ENCODE measurements at places on chromosomes 5 and 9.

- DNase-seq, result no peak
Observed at GRCh38 chr5:135072387-135073281, 38.6 kb upstream of the PITX1 start.

GRCh38 chr9:93095205-93096130 is 549 bp upstream of the CARD19 start:
- DNase-seq, result peak; percentile 99

DNA sequence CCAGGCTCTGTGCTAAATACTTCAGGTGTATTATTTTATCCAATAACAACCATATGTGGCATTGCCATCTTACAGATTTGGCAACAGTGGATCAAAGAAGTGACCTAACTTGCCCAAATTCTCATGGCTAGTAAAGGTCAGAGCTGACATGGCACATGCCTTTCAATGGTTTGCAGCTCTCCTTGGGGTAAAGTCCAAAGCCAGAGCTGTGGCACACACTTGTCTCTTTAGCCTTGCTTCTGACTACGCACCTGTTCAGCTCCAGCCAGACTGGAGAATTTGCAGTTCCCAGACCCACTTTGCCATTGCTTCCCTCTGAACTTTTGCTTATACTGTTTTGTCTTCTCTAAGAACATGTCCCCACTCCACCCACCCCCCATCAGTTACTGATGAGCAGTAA is 5.9 kb downstream of the SLC35A4 start:
- no peak for DNase-seq

DNA sequence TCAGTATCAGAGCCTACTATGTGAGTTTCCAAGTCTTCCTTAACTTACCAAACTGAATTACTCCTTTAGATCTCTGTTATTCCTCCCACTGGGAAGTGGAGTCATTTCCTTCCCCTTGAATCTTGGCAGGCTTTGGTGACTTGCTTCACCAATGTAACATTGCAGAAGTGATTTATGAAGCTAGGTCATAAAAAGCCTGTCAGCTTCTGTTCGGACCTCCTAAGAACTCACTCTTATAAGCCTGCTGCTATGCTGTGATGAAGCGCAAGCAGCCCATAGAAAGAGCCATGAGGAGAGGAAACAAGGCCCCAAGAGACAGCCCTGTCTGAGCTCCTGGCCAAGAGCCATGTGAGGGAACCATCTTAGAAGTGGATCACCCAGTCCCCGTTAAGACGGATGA is 14.2 kb upstream of the FOXB2 start:
- DNase-seq, result no peak

DNA sequence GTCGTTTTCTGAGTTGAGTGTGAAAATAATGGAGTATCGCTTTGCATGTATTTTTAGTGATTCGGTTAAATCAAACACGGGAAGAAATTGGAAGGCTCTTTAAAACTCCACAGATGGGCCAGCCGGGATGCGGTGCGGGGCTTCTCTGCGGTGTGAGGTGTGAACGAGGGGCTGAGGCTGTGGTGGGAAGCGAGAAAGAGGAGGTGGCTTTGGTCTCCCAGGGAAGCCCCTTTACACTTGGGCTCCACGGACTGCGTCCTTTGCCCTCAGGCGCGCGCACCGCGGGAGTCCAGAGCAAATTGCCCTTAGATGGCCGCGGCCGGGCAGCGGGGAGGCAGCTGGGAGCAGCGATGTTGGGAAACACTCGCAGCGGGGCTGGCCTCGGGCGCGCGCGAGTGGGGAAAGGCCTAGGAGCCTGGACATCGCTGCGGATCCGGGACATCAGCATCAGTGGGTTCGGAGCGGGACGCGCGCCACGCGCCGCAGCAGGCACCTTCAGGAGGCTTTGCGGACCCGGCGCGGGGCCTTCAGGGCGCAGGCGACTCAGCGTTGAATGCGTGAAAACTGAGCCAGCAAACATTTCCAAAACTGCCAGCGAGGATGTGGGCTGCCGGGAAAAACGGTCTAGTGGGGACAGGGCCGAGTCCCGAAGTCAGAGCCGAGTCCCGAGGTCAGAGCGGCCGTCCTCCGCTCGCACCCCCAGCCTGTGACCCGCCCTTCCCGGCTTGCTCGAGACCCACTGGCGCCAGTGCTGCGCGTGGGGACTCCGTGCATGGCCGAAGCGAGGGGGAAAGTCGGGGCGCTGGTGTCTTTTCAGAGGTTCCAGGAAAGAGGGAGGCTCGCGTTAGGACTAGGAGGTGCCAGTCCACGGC is 6.5 kb downstream of the IRX1 start:
- no peak for DNase-seq

DNA sequence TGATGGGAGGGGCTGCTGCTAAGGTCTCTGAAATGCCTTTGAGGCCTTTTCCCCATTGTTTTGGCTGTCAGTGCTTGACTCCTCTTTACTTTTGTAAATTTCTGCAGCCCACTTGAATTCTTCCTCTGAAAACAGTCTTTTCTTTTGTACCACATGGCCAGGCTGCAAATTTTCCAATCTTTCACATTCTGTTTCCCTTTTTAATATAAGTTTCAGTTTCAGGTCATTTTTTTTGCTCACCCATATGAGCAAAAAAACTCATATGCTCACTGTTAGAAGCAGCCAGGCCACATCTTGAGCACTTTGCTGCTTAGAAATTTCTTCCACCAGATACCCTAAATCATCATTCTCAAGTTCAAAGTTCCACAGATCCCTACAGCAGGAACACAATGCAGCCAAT is 234.6 kb upstream of the ADRA1B start:
- no peak for DNase-seq

GRCh38 chr5:85823462-85824426 is 794.0 kb upstream of the COX7C start:
- no peak for DNase-seq

DNA sequence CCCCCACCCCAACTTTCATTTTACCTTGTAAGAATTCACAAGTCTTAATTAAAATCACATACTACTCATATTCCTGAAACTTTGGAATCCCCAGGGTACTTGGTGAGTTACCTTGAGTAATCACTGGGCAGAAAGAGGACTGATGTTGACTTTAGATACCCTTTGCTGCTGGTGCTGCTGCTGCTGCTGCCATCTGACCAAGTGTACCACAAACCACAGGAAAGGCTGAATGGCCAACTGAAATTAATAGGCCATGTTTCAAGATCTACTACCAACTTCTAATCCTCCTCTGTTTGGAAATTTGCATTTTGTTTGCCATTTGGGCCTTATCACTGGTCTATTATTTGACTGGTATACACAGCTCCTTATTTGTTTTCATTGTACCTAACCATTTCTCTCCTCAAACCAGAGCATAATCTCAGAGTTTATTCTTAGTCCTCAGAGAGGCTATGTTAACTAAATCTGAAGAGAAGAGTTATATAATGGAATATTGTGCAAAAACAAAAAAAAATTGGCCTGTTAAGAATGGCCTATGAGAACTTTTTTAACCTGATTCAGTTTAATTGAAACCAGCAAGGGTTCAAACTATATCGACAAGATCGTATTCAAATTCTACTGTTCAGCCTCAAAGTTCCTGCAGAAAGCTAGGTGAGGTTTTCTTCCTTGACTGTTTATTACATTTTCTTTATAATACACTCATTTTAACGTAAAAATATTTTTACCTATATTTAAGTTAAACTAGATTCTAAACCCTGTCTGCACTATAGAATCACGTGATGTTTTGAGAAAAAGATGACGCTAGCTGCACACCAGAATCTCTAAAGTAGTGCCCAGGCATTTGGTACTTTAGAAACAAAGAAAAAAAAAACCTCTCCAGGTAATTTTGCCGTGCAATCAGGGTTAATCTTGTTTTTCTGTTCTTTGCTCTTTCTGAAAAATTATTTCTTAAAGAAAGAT is 13.1 kb downstream of the SELENOP start:
- DNase-seq, result no peak

- DNase-seq, result no peak
Observed at GRCh38 chr5:66856041-66856805, 260.0 kb downstream of the MAST4 start.

DNA sequence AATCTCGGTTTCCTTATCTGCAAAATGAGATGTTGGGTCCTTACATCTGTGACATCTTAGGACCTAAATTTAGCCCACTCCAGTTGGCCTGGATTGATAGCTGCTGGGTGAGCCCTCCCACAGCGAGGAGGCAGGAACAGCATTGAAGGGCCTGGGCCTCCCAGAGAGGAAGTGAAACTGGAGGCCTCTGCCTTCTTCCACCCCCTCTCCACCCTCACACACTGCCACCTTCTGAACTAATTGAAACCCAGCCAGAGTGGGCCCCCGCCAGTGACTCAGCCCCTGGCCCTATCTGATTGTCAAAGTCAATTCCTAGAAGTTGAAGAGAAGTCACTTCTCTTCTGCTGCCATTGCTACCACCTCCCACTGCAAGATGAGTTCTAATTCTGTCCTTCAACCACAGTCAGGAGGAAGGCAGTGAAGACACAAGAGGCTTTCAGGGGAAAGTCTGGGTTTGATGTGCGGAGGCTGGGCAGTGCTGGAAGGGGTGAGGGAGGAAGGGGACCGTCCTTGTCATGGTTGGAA is 55.2 kb upstream of the NEK6 start:
- DNase-seq, result no peak

DNA sequence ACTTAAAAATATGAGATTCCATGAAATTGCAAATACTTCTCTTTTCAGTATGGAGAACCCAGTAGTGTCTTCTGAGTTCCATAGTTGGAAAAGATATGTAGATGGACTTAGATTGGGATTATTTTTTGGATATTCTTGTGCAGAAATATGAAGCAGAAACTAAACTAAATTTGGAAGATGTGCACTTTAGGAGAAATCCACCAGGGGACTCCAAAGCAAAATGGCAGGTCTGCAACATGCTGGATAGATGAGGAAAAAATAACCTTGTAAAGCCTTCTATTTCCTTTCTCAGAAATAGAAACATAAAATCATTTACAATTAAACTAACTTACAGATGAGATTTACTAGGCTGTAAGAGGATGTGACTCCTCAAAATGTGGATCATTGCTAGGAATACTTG is 49.2 kb upstream of the MINAR2 start:
- no peak for DNase-seq

GRCh38 chr5:96601715-96602244 is 60.4 kb upstream of the CAST start:
- no peak for DNase-seq

GRCh38 chr5:41346609-41347008 is 133.3 kb upstream of the C6 start:
- DNase-seq, result no peak

DNA sequence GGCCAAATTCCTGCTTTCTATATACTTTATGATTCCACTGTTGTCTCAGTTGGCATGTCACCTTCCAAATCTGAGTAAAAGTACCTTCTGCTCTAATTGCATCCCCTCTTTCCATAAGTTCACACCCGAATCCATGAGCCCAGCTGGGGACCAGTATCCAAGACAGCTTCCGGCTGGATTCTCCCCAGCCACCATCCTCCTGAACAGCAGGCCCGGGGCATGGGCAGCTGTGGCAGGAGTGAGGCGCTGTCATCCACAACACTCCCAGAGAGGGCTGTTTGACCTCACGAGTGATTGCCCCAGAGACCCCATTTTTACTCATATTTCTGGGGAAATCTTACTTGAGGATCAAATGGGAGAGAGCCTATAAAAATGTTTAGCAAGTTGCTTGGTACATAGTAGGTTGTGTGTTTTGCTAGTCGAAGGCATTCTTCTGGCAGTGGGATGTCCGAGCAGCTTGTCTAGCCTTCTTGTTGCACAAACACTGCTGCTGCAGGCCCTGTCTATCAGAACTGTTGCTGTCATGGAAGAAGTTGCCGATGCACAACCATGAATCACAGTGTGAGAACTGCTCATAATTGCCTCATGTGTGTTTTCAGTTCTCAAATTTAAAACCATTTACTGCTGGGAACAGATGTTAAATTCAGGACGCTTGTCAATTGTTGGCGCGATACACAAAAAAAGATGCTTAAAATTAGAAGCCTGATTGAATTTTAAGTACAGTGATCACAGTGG is 93.8 kb downstream of the HSPA4 start:
- no peak for DNase-seq

DNA sequence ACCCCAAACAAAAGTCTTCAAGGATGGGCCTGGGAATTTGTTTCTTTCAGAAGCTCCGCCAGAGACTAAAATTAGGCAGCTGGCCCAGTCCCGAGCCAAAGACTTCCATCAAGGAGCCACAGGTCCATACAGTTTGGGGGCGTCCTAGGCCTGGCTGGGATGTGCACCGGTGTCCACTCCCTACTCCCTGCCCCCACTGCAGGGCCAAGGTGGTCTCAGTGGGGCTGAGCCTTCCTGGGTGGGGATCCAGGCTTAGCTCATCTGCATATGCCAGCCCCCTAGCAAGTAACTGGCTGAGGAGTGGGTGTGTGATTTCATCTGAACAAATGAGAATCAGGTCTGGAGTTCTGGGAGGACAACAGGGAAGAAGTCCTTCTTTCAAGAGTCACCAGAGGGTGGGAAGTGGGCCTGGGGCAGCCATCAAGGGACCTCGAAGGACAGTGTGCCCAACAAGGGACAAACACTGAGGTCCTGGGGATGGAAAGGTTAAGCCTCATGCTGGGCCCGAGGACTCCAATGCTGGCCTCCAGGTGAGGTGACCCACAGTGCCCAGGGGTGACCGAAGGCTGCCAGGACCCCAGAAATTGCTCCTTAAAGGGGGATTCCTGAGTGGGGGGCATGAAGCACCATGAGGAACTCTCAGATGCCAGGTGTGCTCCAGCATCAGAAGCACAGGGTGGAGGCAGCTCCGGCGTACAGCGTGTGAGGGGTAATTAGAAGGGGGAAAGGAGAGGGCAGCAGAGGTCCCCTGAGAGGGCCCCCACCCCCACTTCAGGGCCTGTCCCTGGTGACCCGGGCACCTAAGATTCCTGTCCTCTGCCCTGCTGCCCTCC is 91.3 kb downstream of the ZNF354C start:
- no peak for DNase-seq

DNA sequence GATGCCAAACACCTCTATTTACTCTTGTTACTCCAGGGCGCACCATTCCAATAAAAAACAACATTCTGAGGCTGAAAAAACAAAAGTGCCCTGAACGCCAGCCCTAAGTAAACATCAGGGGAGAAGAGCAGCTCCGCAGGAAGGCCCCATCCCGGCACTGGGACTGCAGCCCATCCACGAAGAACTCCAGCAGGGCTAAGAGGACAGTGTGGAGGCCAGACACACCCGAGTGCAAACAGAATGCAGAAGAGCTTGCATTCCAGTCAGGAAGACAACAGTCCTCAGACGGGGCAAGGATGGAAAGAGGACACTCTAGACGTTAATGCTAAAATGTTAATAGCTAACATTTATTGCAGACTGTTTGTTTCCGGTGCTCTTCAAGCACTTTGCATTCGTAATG is 33.0 kb downstream of the FAM240B start:
- DNase-seq, result no peak

- DNase-seq, result no peak
Observed at GRCh38 chr9:120184266-120184665, 395.7 kb downstream of the CDK5RAP2 start.

Measured in breast epithelium (tissue), 4 donors.